Stimulated activated CD8-positive, alpha-beta memory T cell treated with anti-CD3 and anti-CD28 coated beads, Interleukin-4, amount 100 ng/mL, for 1 hour (primary cell): ENCODE measurements at places on chromosomes 6 and 20.

DNA sequence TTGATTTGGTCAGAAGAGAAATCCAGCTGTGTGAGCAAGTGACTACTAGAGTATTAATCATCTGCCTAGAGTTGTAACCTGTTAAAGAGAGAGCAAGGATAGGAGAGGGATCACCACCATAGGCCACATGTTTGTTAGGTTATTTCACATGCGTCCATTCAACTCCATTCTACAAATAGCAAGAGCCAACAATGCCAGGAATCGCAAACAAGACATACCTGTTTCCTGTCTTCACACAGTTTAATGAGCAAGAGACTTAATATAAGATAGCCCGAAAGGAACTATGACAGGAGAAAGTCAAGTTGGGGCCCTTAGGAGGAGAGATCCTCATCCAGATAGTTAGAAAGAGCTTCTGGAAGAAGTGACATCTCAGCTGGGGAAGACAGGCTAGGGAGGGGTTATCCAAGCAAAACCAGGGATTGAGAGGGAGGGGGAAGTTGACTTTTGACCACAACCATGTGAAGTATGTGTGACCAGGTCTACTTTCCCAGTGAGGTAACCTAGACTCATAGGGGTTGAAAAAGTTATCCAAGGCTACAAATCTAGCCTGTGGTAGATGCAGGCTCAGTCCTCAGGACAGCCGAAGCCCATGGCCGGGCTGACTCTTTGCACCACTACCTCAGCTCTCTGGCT lies 147.4 kb downstream of the ALDH8A1 start:
- no peak for DNase-seq

- no peak for DNase-seq
Observed at GRCh38 chr20:56924292-56925081, 295.4 kb downstream of the TFAP2C start.

DNA sequence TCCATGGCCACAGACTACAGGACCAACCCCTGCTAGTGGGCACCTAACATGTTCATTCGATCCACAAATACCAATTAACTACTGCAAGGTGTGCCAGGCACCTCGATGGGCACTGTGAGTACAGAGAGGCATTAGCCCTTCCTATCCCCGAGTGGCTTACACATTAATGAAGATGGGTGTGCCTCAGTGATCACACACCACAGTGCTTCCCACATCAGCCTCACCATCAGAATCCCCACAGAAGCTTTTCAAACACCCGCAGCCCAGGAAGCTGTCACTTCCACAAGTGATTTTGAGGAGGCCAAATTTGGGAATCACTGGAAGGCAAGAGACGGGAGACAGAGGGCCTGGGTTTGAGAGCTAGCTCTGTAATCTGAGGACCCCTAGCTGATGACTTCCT lies 23.7 kb downstream of the EZR start:
- DNase-seq, result no peak

DNA sequence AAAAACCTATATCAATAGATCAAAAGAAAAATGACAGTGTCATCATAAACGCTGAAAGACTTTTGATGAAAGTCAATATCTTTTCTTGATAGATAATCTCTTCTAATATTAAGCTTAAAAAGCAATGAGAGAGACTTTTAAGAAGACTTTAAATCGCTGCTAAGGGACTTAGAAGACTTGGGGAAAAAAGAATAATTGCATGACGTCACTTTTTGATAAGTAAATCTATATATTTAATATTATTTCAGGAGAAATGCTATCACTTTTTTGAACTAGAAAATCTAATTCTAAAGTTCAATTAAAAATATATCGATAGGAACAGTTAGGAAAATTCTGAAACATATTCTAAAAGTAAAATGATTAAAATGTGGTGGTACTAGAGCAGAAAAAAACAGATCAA lies 78.7 kb upstream of the TSHZ2 start:
- DNase-seq, result no peak

DNA sequence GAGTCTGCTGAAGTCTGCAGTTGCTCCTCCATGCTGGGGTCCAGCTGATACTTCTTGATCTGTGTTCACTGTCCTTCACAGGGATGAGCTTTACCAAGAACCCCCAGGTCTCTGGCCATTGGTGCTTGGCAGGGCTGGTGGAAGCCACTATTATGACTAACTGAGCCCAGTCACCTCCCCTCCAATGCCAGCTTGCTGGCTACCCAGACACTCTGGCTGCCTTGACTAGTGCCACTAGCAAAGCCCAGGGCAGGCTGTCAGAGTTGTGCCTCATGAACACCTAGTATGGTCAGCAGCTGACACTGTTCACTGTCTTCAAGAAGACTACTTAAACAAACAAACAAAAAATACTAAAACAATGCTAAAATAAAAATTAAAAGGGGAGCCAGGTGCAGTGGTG lies 8.8 kb downstream of the ASIP start:
- DNase-seq, result no peak

GRCh38 chr6:92114797-92115196 lies 1304.6 kb downstream of the EPHA7 start:
- DNase-seq, result no peak

DNA sequence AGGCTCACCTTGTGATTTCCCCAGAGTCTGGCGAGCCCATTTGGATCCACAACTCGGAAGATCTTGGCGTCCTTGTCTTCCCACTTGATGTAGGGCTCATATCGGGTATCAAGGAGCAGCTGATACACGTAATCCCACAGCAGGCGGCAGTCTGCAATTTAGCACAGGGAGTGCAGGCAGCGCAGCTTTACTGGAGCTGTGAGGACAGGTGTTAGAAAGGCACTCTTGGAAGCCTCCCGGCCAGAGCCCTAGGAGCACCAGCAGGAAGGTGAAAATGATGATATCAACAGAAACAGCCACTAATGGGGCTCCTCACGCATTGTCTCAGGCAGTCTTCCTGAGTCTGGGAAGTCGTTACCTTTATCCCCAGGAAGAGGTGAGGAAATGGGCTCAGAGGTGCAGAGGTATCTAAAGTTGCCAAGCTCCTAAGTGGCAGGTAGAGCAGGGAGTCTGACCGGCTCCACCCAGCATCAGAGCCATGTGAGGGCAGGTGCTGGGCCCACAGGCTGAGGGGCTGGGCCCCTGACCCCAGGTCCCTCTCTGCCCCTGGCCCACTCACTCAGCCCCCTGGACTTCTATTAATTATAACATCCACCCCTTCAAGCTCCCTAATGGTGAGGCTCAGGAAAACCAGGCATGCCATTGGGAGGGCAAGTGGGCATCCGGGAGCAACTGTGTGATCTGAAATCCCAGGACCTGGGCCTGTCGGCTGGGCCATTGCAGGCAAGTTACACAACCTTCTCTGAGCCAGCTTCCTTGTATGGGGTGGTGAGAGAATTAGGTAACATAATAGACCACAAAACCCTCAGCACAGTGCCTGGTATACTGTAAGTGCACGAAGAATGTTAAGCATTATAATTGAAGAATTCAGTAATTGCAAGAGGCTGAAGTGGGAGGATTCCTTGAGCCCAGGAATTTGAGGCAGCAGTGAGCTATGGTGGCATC lies 18.3 kb downstream of the ETV7 start:
- no peak for DNase-seq

GRCh38 chr6:81451787-81452186 lies 300.7 kb downstream of the TENT5A start:
- DNase-seq, result no peak

GRCh38 chr20:24785141-24786110 lies 163.6 kb upstream of the CST7 start:
- no peak for DNase-seq

DNA sequence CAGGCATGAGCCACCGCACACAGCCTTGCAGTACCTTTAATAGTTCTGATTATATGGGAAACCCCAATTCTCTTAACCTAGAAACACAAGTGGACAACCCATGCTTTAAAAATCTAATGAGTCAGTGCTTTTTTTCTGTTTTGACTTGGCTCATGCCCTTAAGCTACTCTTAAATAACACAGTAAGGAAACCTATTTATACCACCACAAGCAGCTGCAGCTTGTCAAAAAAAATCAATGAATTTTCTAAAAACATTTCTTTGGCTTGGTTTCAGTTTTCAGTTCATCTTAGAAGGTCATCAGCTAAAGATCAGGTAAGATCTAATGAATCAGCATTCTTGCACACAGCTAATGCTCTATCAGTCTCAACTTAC lies 124.1 kb upstream of the DST start:
- no peak for DNase-seq

DNA sequence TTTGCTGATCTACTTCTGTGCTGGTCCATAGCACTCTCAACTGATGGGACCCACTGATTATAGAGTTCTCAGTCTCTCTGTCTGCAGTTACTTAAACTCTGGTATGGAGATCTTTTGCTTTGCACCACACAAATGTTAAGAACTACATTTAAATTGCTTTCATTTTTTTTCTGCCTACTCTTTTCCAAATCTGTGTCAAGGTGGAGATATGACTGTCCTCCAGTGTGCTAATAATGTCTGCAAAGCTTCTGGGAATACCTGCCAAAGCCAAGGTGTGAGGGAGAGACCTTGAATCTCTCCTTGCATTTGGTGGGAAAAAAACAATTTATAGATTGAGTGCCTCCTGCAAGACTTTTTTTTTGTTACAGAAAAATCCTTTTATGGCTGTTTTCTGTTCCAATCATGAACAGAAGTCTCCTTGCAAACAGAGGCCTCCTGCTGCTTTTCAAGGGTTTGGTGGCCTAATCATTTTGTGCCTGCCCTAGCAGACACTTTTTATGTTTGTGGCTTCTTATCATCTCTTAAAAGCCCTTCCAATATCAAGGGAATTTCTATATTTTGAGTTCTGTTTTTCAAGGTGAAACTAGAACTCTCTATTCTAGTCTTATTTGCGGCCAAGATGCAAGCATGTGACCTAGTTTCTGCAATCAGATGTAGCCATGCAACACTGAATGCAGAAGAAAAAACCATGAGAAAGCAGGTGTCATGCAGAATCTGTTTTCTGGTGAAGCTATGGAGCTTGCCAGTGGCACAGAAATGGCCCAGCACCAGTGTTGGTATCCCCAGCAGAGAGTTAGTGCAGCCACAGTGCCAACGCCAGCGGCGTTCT lies 23.2 kb upstream of the AKIRIN2 start:
- DNase-seq, result no peak

DNA sequence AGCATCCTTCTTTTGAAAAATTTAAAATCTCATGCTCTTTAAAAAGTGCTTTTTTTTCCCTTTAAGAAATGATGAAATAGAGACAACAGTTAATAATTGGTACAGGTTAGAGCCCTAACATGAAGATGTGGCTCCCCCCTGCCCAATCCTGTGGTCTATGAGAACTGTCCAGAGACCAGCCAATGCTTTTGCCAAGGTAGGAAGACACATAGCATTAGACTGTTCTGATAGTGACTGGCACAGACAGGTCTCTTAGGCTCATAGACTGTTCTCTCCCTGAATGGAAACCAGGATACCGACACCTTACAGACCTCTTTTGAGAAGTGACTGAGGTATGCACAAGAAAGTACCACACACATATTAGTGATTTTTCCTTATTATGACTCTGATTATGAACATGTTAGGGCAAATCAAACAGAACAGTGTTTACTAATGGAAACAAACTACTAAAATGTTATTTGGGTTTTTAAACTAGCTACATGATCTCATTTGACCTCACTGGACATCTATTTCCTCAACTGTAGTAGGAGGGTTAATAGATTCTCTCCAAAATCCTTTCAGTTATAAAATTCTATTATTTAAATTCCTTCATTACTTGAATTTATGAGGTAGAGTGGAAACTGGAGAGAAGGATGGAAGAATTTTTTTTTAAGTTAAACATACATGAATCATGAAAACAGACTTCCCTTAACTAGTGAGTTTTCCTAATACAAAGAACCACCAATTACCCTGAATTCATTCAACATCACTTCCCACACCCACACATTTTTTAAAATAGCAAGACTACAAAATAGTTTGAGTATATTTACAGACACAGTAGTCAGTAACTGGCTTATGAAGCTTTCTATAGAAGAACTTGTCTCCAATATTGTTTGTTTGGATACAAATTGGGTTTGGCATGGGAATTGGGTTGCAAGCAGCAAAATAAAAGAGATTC lies 120.4 kb downstream of the OGFRL1 start:
- no peak for DNase-seq

GRCh38 chr6:116057766-116058165 lies 2.9 kb downstream of the FRK start:
- DNase-seq, result no peak

- DNase-seq, result no peak
Observed at GRCh38 chr20:24977336-24977735, 15.2 kb downstream of the APMAP start.

- no peak for DNase-seq
Observed at GRCh38 chr6:111988926-111989325, 65.0 kb upstream of the CCN6 start.

- no peak for DNase-seq
Observed at GRCh38 chr20:1440024-1440423, 26.6 kb downstream of the NSFL1C start.

- no peak for DNase-seq
Observed at GRCh38 chr6:27163834-27164233, 83.7 kb upstream of the PRSS16 start.

- DNase-seq, result peak; percentile 38
Observed at GRCh38 chr20:31569163-31570020, 35.7 kb upstream of the ID1 start.

- DNase-seq, result peak; percentile 61
Observed at GRCh38 chr6:137823826-137824555, 43.1 kb upstream of the TNFAIP3 start.

DNA sequence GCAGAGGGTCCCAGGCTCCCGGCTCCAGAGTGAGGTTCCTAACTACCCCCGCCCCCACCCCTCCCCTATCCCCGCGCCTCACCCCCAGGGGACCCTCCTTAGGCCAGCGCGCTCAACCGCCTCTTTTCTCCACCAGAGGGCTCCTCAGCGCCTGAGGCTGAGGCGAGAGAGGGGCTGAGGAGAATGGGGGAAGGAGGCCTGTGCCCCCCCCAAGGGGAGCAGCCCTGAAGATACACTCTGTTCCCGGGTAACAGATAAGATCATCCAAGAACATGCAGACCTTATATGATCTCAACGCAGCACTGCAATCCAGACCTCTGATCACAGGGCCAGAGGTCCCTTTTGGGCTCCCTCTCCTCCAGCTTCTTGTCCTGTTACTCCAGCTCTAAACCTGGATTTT lies 43.3 kb upstream of the MRPS10 start:
- DNase-seq, result no peak

DNA sequence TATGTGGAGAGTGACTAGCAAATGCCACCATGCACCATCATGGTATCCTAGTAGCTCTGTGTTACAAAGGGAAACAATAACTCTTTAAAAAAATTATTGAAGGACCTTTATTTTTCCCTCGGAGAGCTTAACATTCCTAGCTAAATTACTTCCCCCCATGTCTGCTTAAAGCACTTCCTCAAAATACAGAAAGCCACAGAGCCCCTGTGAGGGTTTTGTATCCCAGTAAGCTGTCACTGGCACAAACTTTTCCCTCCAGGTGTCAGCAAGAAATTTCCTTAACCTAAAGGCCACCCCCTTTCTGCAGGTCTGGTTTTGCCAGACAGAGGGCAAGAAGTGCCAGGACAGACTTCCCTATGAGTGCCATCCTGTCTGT lies 340.0 kb upstream of the PRDM1 start:
- no peak for DNase-seq
